ENCODE measurements at places on chromosomes 2 and 18.
A peak's percentile ranks its signal among the peaks of the same experiment; 100 is the strongest.

- DNase-seq, result peak; percentile 26
These were observed 125.5 kb downstream of the SMAD7 start for GRCh38 chr18:48825101-48825745.

GRCh38 chr2:32825291-32825712, 121.5 kb upstream of the LTBP1 start:
- peak; percentile 65 for DNase-seq

GRCh38 chr2:173457366-173457765, 102.7 kb downstream of the CDCA7 start:
- DNase-seq, result no peak

DNA sequence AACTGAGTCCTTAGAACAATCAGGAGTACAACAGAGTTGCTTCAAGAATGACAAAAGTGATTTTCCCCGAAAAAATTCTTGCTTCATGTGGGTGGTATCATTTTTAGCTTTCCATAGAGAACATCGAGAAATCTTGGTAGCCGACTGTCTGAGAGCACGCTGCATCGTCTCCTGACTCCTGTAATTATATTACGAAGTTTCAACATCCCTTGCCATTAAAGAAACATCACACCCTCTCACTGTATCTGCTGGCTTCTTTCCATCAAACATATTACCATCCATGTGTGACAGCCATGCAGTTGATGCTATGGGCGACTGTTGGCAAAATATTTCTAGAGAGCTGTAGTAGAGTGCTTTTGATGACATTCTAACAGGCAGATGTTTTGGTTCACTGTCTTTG, 311.2 kb downstream of the CMPK2 start:
- DNase-seq, result no peak

DNA sequence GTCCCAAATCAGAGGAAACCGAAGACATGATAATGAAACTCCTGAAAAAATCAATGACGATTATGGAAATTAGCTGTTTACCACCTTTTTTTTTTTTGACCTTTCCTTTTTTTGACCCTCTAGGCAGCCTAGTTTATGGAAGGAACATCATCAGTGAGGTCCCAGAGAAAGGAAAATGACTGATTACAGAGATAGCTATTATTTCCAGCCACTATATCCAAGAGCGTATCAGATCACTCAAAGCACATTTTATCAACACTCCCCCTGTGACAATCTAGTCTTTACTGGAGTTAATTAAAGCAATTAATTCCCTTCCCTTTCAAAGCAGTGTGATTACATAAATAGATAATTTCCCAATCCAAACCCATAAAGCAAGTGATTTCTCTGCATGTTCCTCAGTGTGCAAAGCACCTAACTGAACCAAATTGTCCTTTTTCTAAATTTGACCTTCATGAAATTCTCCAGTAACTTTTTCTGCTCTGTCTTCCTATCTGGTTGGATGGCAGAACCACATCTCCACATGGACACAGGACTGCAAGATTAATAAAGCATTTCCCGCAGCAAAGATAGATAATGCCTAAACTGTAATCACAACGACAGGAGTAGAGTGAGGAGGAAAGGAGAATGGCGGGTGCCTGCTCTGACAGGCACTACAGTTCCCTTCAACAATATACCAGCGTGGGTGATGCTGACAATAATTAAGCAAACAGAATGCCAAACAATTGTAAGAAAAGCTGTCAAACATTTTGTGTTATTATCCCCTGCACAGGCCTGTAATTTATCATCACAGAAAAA, 194.4 kb downstream of the SLC8A1 start:
- DNase-seq, result no peak

All from heart left ventricle (tissue), 16 donors.